Adrenal gland (tissue), 19 donors: ENCODE measurements at places on chromosomes 13 and 19. TPM values are rescaled to one million over a fixed set of nuclear protein-coding genes. Genes with fewer than 3 reads are reported as not detected.

DNA sequence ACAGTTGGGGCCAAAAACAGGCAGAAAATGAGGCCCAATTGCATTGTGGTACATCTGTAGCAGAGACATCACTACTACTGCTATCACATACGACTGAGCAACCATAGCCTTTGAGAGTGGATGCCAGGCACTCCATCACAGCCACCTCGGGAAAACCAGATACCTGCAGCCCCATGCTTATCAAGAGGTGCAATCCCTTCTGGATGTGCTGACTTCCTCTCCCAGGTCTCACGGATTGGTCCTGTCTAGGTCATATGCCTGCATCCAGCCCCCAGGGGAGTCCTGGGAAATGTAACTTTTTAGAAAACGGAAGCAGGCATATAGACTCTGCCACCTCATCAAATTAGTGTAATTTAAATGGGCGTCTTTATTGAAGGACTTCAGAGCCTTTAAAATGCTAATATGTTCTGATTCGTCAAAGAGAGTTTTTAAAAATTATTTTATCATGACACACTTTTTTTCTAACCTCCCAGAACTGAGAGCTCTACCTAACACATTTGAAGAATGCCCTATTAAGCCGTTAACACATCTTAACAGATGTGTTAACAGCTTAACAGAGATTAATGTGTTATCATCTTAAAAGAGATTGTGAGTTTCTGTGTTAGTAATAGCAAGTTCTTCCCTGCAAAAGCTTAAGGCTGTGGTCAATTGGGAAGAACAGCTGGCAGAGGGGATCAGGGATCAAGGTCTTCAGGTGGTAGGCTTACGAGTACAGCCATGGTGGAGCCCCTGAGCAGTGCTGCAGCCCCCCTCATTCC is 63.9 kb downstream of the DLEU7 start:
- no peak for DNase-seq

DNA sequence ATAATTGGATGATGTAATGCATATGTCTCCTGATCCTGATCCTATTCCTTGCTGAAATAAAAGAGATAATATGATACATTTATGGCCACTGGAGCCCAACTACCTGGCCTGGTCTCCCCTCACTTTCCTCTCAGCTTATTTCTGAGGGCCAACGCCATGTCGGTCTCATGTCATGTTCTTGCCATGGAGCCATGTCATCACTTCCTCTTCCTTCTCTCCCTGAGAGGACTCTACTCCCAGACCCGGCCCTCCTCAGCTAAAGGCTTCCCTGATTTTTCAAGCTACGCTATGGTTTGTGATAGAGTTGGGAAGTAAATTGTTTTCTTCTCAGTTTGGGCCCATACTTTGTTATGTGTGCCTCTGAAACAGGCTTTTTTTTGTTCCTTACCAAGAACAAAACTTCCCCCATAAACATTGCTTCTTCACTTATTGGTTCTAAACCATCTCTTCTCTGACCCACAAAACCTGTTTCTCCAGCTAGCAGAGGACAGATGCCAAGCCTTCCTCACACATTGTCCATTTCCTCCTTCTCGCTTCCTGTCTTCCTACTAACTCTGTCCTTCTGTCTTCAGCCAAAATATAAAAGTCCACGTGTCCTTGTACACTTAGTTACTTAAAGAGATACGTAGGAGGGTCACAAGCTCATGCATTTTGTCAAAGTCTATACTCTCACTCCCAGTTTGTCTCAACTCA is 319.9 kb upstream of the DACH1 start:
- DNase-seq, result no peak

GRCh38 chr13:108496362-108497210 is 132.8 kb upstream of the MYO16 start:
- DNase-seq, result no peak

DNA sequence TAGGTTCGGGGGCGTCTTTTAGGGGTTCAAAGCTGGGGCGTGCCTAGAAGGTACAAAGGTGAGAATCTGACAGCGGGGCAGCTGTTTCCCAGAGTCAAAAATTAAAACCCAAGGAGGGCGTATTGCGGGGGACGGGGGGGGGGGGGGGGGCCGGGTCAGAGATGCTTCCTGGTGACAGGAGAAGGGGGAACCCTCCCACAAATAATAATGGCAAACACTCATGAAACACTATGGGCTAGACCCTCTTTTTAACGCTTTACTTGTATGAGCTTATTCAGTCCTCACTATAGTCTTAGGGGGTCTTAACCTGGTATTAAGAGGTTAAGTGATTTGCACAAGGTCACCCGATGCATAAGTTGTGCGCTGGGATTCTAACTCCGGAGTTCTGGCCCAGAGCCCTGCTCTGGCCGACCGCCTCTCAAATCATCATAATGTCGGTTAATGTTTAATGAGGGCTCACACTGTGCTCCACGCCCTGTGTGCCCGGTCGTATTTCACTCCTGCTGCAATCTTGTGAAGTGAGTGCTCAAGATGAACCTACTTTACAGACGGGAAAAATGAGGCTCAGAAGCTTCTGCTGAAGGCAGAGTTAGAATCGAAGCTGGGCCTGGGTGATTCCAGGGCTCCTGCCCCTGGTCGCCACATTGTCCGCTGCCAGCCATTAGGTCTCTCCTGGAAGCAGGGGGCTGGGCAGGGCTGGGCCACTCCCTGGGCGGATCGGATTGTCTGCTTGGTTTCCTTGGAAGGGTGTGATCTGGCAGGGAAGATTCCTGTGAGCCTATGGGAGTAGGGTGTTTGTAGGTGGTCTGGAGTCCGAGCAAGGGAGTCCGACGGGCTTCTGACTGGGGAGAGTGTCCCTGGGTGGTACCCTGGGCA is 964 bp downstream of the PAK4 start:
- no peak for DNase-seq

DNA sequence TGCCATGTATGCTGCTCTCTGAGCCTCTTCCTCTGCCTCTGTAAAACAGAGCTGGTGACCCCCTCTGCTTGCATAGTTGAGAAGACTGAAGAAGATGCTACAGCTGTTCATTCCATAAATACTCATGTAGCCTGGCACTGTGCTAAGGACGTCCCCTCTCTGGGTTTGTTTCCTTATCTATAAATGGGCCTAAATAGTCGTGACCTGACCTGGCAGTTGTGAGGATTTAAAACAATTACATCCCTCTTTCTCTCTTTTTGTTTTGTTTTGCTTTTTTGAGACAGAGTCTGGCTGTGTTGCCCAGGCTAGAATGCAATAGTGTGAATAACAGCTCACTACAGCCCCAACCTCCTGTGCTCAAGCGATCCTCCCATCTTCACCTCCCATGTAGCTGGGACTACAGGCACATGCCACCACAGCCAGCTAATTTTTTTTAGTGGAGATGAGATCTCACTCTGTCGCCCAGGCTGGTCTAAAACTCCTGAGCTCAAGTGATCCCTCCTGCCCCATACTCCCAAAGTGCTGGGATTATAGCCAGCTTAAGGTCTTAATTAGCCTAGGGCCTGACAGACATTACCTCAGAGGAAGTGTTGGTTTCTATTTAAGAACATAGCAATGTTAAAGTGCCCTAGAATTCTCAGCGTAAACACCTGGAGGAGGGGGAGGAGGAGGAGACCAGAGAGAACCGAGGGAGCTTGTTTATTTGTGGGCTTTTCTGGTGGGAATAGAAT is 4.6 kb downstream of the WDR62 start:
- DNase-seq, result no peak

DNA sequence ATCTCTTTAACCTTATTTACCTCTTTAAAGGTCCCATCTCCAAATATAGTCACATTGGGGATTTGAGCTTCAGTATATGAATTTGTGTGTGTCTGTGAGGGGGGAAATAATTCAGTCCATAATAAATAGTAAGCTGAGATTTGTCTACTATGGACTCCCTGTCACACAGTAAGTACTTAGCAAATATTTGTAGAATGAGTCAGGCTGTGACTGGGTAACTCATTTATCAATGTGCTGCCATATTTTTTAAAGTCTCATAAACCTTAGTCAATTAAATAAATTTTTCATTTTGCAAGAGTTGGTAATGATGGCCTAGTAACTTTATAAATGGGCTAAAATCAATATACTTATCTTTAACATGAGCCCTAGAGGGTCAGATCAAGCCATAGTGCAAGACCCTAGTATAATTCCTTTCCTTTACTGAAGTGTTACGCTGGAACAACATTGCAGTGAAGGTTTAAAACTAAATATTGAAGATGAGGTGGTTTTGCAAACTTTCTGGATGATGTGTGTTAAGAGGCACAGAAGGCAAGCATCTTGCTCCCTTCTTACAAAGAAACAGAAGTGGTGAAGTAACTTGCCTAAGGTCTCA is 305.1 kb downstream of the KCNRG start:
- DNase-seq, result no peak

GRCh38 chr13:30974350-30974749 is 41.9 kb downstream of the TEX26 start:
- no peak for DNase-seq

DNA sequence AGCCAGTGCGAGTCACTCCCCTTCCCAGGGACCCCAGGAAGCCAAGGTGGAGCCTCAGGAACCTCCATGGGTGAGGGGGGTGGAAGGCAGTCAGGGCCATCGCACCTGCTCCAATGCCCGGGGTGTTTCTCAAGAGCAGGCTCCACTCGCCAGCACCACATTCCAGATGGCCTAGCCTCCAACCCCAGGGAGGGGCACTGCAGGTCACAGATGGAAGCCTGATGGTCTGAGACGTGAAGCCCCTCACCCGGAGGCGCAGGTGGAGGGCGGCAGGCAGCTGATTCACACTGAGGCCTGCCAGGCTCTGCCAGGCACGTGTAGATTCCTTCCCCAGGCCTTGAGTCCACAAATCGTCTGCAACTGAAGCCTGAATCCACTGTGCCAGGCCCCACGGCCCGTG is 23.0 kb upstream of the ISYNA1 start:
- no peak for DNase-seq

- peak; percentile 71 for DNase-seq
These were observed 4.8 kb upstream of the ZNF253 start for GRCh38 chr19:19860756-19861390.

DNA sequence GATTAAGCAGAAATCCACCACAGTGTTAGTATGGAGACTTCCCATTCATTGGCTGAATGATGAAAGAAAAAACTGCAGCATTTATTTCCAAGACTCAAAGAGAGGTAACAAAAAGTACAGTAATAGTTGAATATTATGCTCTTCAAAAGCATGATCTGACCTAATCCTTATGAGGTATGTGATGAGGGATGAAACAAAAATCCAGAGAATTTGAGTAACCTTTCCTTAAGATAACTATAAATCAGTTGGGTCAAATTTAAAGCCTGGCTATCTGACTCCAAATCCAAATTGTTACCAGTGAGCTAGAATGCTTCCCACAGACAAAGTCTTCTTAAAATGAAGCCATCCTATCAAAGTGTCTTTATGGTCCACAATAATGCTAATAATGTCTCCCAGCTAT is 38.1 kb downstream of the NUFIP1 start:
- no peak for DNase-seq

SRRM5 gene
- 0.15 TPM for total RNA-seq
